ENCODE measurements at places on chromosomes 2 and 18.

- no peak for DNase-seq
Observed at GRCh38 chr2:67896476-67896875, 166.3 kb downstream of the C1D start.

DNA sequence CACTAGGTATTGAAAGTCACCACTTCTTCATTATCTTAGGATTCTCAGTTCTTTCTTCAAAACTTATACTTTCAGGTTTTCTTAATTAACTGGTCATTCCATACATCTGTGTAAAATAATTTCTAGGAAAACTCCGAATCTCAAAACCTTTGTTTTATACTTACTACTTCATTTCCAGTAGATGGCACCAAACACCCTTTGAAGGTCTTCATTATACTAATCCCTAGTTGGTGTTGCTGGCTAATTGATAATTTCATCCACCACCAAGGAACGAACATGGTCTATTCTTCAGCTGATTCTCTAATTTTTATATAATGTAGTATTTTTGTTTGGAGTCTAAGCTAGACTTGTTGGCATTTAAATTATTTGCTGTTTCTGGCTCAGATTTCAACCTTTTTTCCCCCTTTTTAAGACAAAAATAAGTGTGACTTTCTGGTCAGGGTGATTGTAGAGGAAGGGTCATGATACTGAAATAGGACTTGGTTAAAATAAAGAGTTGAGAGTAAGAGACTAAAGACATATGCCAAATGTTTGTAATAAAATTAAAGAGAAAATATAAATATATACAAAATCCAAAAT lies 2.8 kb upstream of the MXD1 start:
- peak; percentile 69 for DNase-seq

DNA sequence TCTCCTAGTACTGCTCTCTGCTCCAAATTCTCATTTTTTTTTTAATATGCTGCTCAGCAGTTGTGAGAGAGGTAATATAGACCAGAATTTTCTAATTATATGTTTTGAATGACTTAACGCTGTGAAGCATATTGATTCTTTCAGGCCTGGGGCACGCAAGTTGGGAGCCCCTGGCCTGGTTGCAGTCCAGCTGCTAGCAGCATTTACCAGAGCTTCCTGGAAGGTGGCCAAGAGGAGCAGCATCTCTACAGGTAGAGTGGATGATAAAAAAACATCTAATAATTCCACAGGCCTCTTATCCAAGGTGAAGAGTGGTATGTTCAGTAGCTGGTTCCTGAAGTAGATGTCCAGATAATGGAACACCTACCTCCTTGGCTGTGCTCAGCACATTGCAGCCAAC lies 7.3 kb upstream of the UGP2 start:
- no peak for DNase-seq

DNA sequence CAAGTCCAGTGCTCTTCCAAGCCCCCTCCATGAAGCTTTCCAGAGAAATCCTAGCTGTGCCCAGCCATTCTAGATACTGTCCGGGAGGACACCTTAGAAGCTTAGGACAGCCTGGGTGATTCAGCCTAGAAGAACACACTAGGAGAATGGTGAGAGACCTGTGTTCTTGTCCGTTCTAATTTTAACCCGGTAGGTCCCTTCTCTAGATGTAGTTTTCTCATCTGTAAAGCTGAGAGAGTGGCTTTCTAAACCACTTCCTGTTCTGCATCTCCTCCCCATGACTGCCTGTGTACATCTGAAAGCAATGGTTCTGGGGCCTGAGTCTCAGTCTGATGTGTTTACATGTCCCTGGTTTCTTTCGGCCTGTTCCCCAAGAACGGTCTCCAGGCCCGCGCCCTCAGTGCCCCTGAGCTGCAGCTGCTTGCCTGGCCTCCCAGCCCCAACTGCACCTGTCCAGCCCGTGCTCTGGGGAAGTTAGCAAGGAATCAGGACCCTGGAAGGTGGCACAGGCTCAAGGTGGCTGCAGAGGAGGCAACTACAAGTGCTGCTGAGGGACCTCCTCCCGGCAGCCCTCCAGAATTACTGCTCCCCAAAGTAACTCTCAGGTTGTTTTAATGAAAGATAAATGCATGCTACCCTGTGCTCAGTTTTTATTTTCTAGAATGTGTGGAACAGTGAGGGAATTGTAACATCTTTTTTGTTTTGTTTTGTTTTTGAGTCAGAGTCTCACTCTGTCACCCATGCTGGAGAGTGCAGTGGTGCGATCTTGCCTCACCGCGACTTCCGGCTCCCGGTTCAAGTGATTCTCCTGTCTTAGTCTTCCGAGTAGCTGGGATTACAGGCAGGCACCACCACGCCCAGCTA lies 105.9 kb downstream of the LBH start:
- DNase-seq: no peak

- no peak for DNase-seq
Observed at GRCh38 chr2:46489423-46490174, 10.2 kb downstream of the TMEM247 start.
